ENCODE measurements at places on chromosomes 12 and 14.
A peak's percentile ranks its signal among the peaks of the same experiment; 100 is the strongest.

DNA sequence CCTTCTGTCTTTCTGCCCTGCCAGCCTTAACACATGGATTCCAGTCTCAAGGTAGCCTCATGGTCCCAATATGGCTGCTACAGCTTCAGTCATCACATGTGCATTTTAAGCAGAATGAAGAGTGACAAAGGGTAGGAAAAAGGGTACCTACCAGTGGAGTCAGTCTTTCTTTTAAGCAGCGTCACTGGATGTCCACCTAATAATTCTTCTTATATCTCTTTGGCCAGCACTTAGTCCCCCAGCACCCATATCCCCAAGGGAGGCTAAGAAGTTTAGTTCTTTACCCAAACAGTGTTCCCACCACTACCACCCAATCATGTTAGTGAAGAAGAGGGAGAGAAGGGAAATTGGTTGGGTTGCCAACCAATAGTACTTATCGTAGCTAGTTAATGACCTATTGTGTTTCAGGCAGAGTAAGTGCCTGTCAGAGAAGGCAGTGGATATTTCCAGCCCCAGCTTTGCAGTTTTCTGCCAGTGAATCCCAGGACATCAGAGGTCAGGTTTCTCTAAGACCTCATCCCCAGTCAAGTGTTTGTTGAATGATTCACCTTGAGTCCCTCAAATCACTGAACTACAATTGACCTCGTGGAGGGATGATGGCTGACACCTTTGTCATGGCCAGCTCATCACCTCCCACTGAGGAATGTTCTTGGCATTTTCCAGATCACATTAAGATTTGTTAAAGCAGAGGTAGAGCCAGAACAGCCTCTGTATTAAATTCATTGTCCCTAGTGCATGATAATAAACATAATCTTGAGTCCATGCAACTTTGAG is 250.9 kb upstream of the CRY1 start:
- no peak for DNase-seq

DNA sequence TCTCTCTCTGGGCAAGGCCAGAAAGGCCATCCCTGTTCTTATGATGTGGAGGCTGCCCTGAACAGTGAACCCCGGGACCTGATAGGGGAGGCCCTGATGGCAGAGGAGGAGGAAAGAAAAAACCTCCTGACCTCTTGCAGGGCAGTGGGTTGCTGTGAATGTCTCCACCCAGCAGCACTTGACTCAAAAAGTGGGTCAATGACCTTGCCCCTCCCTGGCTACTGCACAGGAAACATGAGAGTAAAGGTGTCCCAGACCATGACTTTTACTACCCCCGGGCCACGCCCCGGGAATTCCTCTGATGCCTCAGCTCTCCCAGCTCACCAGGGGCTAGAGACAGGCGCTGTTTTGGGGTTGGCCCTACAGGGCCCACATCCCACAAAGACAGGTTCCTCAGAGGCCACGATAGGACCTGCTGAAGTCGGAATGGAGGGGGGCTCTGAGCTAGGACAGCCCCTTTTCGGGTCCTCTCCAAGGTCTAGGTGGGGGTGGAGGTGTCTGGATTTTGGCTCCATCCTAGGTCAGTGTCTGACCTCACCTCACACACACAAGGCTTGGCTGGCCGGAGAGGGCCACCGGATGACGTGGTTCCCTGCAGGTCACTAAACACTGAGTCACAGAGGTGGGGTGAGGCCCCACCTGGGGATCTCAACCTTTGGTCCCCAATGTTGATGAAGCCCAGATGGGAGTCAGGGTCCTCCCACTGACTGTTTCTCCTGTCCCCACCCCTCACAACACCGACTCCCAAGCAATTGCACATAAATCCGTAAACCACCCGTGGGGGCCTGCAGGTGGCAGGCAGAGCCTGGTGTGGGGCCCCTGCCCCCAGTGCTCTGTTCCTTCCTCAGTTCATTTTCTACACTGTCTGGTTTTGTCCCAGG is 1.6 kb downstream of the RHOF start:
- DNase-seq: no peak

- DNase-seq: peak; percentile 40
These were observed 2.0 kb downstream of the PTHLH start for GRCh38 chr12:27970401-27971120.

- peak; percentile 77 for DNase-seq
These were observed 19.3 kb downstream of the RFX4 start for GRCh38 chr12:106602076-106602475.

DNA sequence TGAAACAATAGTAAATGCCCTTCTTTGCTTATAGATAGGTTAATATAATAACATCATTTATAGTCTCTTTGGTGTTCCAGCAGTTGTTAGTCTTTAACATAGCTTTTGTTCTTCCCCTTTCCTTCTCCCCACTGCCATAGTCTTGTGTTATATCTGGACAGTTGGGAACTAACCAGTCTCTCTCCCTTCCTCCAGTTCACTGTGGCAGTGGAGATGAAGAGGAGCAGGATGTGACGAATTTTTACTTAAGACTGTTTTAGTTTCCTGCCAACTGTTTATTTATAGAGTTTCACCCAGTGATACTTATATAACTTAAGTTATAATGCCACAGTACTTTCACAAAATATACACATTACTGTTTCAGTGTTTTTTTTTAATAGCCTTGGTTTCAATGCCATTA is 277.4 kb downstream of the PDZRN4 start:
- no peak for DNase-seq

DNA sequence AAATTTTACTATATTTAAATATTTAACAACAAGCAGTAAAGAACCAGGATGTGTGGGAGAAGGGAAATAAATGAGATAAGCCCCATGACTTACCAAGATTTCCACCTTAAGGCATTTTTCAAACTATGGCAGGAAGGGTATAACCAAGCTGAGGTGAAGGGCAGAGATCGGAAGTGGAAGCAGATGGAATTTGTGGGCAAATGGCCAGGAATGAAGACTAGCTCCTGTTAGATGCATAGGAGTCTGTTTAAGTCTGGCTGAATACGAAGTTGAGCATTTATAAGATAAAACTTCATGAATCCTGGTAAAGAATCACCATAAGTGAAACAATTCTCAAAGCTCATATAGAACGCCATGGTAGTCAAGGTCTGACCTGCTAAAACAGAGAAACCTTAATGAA is 163.5 kb downstream of the DIO2 start:
- peak; percentile 3 for DNase-seq

DNA sequence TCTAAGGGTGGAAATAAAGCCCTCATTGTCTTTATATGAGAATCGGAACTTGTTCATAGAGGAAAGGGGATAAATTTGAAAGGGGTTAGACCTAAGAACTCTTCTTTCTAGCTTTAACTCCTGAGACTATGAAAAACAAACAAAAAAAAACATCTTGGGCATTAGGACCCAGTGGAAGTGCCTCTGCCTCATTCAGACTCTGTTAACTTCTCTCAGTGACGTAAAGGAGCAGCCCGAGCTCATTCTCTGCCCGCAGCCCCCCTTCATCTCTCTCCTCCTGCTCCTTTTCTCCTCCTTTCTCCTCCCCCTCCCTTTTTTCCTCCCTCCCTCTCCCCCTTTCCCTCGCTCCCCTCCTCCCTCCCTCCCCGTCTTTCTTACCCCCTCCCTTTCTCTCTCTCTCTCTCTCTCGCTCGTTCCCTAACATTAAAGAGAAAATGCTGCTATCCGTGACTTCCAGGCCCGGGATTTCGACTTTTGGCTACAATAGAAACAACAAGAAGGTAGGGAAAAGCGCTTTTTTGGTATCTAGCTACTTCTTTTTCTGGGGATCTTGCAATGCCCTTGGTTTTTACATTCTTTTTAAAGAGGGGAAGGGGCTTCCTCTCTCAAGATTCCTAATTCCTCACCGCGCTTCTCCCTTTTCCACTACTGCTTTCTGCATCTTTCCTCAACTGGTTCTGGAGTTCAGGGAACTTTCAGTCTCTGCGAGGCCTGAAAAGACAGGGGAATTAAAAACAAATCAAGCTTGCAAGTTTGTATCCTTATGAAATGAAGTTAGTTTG is at the start of gene RBMS2:
Gene RBMS2, plus strand, starts transcription at position 231 of the 782 bp plus-strand sequence. Its CDS starts 204 bp downstream, at position 435.
- DNase-seq: peak; percentile 97

- no peak for DNase-seq
These were observed 2.5 kb downstream of the OR6C76 start for GRCh38 chr12:55428331-55429243.

GRCh38 chr12:46442738-46443137 is 70.2 kb upstream of the SLC38A2 start:
- DNase-seq: no peak

- no peak for DNase-seq
These were observed 737.6 kb downstream of the SLC16A7 start for GRCh38 chr12:60333461-60333860.

DNA sequence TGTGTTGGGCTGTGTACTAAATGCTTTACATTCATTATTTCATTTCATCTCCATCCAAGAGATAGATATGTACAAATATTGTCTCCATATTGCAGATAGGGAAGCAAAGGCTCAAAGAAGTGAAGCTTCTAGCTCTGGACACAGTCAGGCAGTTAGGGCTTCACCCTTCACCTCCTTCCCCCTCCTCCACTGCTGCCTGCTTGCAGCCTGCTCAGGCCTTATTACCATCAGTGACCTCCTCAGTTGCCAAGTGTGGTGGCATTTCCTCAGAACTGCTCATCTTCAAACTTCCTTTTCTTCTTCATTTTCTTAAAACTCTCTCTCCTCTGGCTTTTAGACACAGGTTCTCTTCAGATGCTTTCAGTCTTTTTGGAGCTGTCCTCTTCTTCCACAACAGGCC is 4.7 kb upstream of the GPATCH2L start:
- DNase-seq: no peak

DNA sequence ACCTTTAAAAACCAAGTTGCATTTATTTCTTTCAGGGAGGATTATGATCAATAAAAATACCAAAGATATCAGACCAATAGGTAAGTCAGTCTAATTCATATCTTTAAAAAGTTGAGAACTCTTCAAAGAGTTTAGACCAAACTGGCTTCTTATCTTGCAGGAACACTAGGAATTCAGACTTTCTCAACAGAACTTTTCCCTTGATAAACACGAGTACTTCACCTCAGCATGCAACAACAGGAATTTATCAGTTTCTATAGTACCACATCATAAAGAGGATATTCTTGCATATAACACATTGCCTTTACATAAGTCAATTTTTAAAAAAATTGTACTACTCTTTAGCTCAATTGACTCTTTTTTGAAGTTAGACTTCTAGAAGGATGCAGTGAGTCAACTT is 68.2 kb downstream of the DNAI7 start:
- no peak for DNase-seq

- DNase-seq: no peak
These were observed 24.8 kb upstream of the MUCL1 start for GRCh38 chr12:54829511-54829910.

DNA sequence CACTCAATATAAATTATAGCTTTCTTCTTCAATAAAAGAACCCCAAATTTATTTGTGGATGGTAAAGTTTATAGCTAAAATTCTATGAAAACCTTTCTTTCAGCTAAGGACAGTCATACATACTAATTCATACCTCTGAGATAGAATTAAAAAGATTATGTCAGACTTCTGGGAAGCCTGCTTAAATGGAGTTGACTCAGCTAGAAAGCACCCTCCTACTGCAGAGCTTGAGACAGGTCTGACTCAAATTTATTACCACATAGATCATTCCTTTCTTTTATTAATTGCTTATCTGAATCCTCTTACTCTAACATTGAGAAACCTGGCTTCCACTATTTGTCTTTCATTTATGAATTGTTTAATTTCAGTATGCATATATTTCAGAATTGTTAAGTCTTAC is 1007.0 kb upstream of the LRFN5 start:
- DNase-seq: no peak

DNA sequence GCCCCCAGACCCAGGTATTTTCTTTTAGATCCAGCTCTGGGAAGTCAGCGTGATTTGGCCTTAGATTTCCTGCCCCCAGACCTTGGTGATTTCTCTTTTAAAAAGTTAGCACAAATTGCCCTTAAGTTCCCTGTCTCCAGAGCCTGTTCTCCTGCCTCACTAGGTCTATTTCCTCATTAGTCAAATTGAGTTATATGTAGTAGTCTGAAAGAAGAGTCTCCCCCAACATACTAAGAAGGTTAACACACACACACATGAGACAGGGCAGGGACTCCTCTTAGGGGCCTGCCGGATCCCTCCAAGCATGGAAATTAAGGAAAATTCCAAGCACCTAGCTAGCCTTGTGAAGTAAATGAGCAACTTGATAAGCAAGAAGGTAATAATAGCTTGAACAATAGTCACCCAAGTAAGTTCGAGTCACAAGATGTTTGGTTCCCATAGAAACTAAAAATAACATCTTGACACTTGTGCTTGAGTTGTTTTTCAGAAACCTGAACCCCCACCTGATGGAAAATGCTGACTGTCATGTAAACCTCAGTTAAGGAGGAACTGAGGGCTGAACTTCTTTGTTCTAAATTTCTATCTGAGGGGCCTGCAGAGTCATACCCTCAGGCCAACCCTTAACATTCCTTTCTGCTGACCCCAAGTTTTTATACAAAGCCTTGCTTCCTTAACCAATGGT is 51.6 kb downstream of the CAND1 start:
- DNase-seq: peak; percentile 17

DNA sequence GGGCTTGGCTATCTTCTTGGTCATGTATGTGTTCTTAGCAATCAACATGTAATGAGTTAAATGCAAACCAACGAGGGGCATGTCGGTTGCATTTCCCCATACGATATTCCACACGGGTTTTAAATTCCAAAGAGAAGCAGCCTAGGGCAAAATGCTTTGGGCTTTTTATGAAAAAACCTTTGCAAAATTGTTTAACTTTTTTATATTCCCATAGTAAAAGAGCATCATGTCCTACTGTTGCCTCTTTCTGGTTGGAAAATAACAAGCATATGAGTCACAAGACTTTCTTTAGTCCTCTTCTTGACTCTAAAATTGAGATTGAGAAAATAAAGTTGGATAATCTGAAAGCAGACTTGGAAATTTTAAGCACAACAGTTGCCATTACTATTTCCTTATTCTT is 3.8 kb upstream of the DIO2 start:
- DNase-seq: no peak

DNA sequence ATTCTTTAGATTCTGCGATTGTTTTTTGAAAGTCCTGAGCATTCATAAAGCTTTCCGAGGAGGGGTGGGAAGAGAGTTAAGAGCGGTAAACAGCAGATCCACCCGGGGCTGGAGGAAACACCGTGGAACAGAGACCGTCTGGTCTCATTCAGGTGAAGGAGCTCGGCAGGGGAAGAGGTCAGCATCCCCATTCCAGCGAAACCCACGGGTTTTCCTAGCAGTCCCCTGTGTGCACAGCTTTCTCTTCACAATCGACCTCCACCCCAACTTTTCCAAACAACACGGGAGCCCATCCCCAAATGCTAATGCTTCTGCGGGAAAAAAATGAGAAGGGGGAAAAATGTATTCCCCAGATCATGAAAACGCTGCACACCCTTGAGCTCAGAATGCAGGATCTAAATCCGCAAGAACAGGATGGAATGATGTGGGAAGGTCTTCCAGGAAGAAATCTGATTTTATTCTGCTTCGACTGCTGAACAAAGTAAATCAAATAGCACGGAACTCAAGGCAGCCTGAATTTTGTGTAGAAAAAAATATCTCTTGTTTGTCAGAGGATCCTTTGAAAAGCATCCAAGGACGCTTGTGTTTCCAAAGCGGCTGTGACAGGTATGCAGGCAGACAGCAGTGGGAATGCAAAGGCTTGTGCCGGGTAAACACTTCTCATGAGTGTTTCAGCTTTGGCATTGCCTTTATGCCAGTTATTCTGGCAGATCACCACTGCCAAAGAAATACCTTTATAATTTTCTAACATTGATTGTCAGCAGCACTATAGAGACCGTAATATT is 128.8 kb downstream of the NDUFA12 start:
- no peak for DNase-seq

Data from tongue (tissue), 3 donors.